ENCODE measurements at places on chromosomes 12 and 14.

- no peak for DNase-seq
Measured at GRCh38 chr12:12020762-12021161, 50.0 kb upstream of the BCL2L14 start.

DNA sequence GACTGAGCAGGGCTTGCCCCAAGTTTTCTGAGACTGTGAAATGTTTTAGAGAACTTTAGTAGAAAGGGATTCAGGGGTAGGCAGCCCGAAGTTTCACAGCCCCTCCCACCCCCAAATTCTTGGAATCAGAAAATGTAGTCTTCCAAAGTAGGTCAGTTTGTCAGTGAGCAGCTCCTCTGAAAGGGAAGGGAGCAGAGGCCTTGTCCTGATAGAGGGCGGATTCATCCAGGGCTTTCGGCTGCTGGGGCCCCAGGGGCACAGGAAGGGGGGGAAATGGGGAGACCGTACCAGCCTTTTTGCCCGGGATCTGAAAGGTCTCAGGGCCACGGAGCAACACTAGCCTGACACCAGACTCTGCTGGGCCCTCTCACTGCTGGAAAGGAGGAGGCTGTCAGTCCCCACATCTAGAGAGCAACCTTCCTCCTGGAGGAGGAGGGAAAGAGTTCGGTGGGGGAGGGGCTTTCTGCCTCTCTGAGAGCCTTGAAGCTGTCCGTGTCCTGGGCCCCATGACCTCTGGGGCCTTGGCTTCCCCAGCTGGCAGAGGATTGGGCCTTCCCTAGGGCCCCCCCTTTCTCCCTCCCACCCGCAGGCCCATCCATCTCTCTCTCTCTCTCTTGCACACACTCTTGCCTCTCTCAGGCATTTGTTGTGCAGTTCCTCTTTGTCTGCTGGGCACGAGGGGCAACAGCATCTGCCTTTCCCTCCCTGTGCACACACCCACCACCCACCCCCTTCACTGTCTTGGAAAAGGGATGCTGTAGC, at the start of gene IKZF4:
IKZF4 (plus strand) TSS at position 621 of the 762 bp plus-strand sequence. CDS start 451 bp downstream, outside the sequence.
- no peak for DNase-seq

DNA sequence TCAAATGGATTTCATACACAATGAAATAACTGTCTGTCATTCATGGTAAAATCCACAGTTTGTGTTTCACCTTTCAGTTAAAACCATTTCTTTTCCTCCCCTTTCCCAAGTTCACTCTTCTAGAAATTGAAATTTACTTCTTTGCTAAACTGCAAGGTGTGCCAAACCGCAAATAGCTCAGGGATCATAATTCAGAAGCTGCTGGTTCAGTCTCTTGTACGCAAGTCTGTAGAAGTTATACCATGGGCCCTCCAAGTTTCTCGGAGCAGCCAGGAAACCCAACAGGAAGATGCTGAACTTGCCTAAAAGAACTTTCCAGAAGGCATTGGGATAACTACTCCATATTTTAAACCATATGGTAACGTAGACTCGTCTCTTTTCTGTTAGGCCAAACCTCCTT, 268.9 kb downstream of the FLRT2 start:
- DNase-seq = no peak

- DNase-seq = no peak
Measured at GRCh38 chr14:93905623-93906022, 21.5 kb upstream of the FAM181A start.

DNA sequence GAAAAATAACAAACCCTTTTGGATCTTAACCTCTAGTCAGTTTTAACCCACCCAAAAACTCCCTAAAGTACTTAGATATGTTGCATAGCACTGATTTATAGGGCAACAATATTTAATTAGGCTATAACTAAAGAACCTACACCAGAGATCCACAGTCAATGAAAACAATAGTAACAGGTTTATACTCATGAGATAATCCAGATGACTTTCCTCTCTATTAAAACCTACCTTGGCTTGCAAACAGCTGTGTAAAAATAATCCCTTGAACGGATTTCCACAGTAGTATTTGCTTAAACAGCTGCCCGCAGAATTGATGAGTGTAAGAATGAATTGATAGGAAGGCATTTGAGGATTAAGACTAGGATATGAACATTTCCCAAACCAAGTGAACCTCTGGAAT, 104.3 kb upstream of the PTPRR start:
- DNase-seq = no peak

DNA sequence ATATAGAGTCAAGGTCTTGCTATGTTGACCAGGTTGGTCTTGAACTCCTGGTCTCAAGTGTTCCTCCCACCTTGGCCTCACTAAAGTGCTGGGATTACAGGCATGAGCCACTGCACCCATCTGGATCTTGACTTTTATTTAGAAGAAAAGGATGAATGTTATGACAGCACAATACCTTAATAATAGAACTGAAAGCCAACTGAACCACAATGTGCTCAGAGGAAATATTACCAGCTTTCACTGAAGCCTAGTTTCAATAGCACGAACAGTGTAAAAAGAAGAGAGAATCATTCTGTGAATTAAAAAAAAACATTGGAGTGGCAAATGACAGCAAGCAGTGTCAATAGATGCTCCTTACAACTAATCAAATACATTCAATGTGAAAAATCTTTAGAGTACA, 239.2 kb upstream of the RMST start:
- no peak for DNase-seq

- DNase-seq = no peak
Measured at GRCh38 chr12:57603815-57604453, 690 bp upstream of the DTX3 start.

- no peak for DNase-seq
Measured at GRCh38 chr14:79511146-79511545, 700.2 kb downstream of the DIO2 start.

DNA sequence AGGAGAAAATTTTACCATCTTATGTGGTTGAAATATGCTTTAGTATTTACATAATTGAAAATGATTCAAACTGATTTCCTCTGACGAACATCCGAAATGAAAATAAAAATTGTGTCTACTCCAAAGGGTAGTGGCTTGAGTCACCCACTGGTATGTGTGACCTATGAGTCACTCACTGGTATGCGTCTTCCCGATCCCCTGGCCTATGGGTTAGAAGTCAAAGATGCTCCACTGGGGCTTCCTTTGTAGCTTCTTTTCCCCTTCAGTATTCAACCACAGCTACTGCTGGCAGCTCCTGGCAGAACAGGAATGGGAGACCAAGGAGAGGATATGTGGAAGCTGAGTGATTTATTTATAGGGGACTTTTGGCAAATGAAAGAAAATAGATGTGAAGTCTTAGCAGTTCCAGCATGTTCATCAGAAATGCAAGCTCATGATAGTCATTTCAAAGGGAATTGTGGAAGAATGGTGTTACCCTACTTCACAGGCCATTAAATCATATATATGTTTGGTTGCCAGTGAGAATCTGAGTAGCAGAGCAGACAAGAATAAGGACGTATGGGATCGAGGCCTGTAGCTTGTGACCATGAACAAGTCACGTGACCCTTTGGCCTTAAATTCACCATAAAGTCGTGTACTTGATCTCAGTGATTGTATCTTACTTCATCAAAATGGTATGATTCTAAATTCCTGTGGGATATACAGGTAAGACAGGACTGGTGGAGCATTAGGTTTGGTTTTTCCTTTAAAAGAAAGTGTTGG, 108.3 kb downstream of the CRADD start:
- DNase-seq = no peak

DNA sequence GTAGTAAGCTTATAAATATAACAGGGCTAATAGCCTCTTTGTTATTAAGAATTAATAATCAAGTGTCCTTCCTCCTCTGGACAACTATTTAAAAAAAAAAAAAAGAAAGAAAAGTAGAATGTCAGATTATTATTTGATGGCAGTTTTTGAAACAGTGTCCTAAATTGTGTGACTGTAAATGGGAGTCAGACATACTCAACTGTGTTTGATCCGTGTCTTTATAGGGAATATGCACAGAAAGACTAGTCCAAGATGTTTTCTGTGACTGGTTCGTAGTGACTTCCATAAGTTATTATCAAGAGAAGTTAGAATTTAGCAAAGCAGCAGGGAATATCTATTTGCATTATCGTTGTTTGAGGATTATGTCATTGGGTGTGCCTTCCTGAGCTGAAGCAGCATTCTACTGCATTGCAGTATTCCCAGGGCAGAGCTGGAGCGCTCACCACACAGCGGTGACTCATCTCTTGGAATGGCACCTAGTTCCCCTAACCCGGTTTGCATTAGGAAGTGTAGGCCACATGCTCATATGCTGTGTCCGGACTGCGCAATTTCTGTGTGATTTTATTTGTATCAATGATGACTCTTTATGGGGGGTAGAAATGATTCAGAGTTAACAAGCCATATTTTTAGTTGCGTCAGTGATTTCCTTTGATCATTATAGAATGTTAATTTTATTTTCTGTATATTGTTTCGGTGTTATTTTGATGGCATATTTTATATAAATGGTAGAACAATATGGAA, 7.9 kb downstream of the DYNC1H1 start:
- DNase-seq = no peak

GRCh38 chr12:120474616-120474960, 5.0 kb upstream of the SRSF9 start:
- no peak for DNase-seq

GRCh38 chr12:47981496-47982260, 18.3 kb downstream of the TMEM106C start:
- DNase-seq = no peak

GRCh38 chr12:53703756-53704155, 23.5 kb downstream of the CALCOCO1 start:
- no peak for DNase-seq

DNA sequence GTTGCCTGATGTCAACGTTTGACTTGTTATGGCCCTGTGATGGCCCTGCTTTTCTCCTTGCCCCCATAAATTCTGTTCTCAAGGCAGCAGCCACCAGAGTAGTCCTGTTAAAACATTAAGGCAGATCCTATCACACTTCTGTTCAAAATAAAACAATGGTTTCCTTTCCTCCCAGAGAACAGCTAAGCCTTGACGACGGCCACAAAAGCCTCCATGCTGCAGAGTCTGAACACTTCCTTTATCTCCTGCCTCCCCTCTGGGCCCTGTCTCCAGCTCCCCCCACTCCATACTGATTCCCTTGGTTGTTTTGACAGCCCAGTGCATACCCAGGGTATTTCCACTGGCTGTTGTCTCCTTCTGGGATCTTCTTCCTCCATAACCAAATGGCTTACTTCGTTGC, 618.1 kb downstream of the MED13L start:
- DNase-seq = no peak

DNA sequence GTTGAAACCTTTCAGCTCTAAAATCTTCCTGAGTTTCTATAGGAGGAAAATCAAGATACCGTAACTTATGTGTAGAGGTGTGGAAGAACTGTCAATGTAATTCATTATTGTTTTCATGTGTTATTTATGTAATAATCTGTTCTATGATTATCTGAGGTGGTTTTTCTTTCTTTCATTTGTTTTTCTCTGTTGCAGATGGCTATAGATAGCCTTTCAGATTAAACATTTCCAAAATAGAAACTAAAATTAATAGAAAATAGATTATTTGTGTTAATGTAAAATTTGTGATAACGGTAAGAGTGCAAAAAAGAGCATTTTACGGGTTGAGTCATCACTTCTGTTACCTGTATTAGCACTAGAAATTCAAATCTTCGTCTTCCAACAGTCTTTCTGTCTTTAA, 128.8 kb downstream of the SYNE2 start:
- no peak for DNase-seq

- DNase-seq = no peak
Measured at GRCh38 chr12:124627956-124628355, 60.5 kb upstream of the NCOR2 start.

DNA sequence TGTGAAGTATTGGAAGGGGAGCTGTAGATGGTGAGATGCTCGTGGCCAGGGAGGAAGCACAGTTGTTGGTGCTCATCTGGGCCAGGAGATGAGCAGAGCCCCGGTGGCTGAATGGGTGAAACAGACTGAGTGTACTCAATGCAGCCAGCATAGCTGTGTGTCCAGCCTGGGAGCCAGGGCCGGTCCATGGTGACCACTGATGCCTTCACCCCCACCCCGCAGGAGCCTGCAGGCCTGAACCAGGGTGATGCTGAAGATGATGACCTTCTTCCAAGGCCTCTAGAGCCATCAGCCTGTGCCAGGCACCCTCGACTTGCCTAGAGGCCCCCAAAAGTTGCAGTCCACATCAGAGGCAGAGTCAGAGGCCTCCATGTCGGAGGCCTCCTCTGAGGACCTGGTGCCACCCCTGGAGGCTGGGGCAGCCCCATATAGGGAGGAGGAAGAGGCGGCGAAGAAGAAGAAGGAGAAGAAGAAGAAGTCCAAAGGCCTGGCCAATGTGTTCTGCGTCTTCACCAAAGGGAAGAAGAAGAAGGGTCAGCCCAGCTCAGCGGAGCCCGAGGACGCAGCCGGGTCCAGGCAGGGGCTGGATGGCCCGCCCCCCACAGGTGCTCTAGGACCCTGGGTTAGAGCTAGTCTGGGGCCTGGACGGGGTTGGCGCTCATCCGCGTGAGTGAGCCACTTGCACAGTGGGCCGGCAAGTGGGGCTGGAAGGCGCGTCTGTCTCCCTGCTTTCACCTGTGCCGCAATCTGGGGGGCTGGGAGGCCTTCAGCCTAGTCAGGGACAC, 3.0 kb downstream of the TNFAIP2 start:
- DNase-seq = no peak

DNA sequence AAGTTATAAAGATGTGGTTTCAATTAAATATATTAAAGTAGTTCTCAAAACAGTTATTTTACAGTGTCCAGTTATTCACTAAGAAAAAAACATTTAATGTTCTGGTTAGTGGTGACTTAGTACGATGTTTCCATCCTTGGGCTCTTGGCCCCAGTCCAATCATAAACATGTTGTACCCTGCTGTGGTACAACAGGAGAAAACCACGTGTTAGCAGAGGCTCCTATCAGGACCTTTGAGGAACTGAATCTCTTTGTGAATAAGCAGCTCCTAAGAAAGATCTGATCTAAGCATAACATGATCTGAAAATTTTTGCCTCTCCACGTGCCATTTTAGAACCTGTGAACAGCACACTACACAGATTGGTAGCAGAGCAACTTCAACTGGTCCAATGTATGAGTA, 234.0 kb downstream of the SYT1 start:
- DNase-seq = no peak

- no peak for DNase-seq
Measured at GRCh38 chr12:45203767-45204166, 12.1 kb upstream of the ANO6 start.

DNA sequence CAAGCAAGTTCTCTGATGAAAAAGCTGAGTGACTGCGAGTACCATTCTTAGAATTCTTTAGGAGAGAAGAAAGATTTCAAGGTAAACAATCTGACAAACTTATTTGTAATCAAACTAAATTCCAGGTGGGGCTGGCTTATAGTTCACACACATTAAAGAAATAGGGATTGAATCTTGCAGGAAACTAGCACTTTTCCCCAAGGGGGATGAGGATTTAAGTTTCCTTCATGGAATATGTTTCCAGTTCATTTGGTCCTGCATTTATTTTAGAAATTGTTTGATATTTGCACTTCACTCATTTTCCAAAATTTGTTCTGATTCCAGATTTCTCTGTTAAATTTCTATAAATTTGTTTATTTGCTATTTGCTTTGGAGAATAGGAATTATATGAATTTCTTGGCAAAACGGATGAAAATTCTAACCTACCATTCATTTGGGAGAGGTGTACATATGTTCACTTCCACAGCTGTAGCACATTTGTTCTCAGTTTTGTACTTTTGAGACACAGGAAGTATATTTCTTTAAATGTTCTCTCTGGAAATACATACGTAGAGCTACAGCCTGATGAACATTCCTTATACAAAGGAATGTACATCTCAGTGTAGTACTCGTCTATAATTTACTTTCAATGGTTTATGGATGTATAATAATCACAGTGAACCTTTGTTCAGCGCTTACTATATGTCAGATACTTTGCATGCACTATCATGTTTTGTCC, 145.5 kb downstream of the AKAP6 start:
- no peak for DNase-seq
